ENCODE measurements at places on chromosomes 7 and 10.

DNA sequence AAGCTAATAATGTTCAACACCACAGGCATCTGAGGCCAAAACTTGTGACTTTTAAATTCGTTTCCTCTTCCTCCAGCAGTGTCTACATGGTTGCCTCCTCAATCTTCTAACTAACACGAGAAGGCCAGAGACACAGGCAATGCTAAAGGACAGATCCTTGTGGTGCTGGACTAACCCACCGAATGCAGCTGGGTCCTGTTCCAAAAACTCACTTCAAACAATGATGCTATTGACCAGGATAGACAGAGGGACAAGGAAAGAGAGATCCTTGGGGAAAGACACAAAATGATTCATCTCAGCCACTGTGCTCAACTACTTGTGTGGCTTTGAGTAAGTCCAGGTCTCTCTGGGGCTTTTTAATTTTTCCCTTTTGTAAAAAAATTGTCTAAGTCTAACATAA is 107.6 kb downstream of the KCNMA1 start:
- no peak for DNase-seq

GRCh38 chr10:129305046-129305445 is 162.0 kb upstream of the MGMT start:
- no peak for DNase-seq

- DNase-seq, result no peak
Measured at GRCh38 chr7:20927976-20928375, 141.3 kb upstream of the SP8 start.

DNA sequence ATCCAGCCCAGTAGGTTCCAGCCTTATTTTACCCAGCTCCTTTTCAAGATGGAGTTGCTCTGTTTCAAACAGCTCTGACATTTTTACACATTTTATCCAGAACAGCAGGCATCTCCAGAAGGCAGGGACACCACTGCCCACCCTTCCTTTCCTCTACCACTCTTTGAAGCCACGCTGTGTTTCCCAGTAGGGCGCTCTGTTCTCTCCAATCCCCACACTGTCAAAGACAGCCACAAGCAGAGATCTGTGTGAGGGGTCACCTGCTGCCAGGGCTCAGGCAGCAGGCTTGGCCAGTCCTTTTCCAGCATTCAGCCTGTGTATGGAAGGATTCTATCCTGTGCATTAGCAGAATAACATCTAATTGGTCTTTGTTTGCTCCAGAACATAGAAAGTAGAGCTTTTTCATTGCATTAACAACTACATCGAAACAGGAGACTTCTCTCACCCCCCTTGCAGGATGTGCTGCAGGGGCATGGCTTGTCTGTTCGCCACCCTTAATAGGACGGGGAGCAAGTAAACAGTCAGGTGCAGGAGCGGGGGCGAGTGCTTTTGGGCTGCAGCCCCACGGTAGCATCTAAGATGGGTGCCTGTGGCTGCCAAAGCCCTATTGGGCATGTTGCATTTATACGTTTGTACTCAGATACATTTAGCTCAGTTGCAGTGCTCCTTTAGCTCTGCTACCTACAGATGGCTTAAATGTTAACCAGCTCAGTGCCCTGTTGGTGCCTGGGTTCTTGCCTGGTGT is 326.1 kb downstream of the GALNT17 start:
- DNase-seq, result no peak

All from cardiac muscle cell (in vitro differentiated cells and primary cell).